ENCODE measurements at places on chromosomes 4 and X. TPM values are rescaled to one million over a fixed set of nuclear protein-coding genes. Genes with fewer than 3 reads are reported as not detected.

GRCh38 chr4:37680089-37680488, 6.1 kb downstream of the RELL1 start:
- DNase-seq = no peak

DNA sequence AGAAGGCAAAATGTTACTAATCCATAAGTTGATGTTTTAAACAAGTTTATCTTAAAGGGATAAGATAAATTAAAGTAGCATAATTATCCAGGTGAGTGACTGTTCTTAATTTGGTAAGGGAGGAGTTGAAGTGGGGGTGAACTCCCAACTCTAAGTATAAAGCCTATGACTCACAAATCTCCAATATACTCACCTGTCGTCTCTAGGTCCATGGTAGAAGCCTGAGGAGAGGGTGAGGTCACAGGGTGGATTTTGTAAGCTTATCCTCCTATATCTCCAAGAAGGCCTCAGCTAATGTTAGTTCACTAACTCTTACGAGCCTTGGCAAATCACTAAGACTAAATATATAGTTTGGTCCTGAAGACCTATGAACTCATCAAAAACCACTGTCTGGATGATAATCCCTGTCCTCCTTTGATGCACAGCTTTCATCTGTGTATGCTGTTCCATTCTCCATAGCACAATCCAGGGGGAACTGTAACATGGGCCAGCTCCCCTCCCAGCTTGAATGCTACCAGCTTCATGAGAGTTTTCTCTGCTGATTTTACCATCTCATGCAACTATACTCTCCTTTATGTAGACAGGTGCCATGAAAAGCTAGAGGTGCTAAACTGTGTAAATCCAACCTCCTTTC, 158.7 kb downstream of the BTC start:
- DNase-seq = no peak

- DNase-seq = no peak
Measured at GRCh38 chr4:172404676-172405075, 591.5 kb downstream of the GALNTL6 start.

GRCh38 chrX:110419512-110419911, 60.9 kb downstream of the RTL9 start:
- DNase-seq = no peak

- DNase-seq = peak; percentile 52
Measured at GRCh38 chrX:107450823-107451509, 1.5 kb downstream of the FRMPD3 start.

- no peak for DNase-seq
Measured at GRCh38 chrX:99353412-99353811, 1056.7 kb downstream of the PCDH19 start.

DNA sequence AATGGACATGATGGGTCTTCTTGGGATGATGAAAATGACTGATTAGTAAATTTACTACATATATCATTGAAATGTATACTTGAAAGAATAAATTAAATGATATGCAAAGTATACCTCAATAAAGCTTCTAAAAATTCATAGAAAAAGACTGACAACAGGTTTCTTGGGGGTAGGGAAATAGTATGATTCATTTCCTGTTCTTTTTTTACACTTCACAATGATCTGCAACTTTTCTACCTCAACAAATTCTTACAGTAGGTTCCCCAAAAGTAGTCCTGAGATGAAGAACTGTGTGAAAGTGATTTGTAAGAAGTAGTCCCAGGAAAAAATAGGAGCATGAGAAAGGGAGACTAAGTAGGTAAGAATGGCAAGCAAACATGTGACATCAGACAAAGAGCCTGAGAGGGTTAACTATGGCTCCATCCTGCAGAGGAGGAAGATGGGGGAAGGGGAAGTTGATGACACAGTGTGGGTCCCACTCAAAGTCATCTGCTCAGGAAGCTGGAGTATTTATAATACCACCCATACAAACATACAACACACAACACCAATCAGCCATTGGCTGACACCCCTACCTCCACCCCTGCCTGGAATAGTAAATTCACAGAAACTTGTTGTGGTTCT, 73.9 kb downstream of the ARHGAP6 start:
- no peak for DNase-seq

- no peak for DNase-seq
Measured at GRCh38 chr4:7800410-7800809, 139.3 kb downstream of the AFAP1 start.

DNA sequence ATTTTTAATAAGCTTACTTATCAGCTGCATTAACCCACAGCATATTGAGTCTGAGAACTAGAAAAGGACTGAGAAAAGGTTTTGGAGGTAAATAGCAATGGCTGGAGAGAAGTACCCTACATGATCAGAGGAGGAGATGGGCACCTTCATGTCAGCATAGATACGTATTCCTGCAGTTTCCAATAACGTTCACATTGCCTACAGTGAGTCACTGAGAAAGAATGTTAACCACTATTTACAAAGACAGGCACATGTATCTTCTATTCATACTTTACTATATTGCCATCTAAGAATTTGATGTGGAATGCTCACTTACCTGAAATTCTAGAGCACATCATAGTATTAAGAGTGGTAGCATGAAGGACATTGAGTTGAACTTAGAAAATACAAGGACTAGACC, 92.5 kb downstream of the TLL1 start:
- no peak for DNase-seq

GRCh38 chr4:114087596-114088230, 108.3 kb upstream of the ARSJ start:
- no peak for DNase-seq

DNA sequence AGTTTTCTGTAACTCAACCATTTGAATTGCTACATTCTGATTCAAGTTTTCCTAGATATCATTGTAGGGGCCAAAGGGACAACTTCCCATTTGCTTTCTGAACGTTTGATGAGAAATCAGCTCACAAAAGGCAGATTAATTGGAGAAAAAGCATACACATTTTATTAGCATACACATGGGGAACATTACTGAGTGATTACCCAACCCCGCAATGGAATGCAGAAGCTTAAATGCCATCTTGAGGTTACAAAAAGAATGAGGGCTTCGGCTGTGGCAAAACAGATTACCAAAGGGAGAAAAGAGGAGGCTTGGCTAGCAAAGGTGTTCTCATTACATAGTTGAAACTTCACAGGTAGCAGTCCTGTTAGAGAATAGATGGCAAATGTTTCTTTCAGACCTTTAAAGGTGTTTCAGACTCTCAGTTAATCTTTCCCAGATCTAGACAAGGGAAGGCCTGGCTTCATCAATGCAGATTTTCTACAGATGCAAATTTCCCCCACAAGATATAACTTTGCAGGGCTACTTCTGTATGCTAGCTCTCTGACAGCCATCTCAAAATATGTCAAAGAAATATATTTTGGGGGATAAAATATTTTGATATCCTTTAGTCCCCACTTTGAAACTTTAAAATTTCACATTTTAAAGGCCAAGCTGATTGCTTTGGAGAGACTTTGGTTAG, 26.5 kb upstream of the HERC6 start:
- no peak for DNase-seq

GRCh38 chrX:109393859-109394258, 88.0 kb downstream of the GUCY2F start:
- DNase-seq = no peak

DNA sequence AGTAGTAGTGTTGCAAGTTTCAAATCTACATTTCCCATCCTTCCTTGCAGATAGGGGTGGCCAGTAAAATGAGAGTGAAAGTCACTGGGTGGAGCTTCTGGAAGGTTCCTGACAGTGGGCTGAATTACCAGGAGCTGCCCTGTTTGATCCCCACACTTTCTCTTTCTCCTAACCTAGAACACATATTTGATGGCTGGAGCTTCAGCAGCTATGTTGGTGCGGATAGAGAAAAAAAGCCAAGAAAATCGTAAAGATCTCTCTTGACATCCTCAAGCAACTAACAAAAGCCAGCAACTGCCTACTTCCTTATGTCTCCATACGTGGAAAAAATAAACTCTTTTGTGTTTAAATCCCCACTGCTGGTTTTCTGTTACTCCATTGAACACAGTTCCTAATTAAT, 32.2 kb downstream of the ZNF275 start:
- no peak for DNase-seq

DNA sequence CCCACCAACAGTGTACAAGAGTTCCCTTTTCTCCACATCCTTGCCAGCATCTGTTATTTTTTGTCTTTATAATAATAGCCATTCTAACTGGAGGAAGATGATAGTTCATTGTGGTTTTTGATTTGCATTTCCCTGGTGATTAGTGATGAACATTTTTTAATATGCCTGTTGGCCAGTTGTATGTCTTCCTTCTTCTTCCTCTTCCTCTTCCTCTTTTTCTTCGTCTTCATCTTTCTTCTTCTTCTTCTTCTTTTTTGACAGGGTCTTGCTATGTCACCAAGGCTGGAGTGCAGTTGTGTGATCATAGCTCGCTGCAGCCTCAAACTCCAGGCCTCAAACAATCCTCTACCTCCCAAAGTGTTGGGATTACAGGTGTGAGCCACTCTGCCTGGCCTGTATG, 87.4 kb downstream of the CCDC160 start:
- DNase-seq = no peak

DNA sequence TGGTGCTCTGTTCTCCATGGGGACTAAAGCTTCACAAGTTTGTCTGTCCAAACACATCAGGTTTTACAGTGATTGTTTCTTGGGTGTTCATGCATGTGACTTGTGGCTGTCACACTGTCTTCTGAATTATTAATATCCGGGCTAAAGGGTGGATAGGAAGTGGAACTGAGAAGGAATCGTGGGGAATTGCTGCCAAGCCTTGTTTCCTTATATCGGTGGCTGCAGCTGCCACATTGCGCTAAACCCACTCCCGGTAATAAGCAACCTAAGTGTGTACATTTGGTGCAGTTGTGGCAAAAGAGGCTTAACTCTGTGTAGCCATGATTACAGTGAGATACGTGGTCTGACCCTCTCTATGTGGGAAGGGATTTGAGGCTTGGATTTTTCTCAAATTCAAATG, 30.7 kb downstream of the SEPTIN11 start:
- no peak for DNase-seq

DNA sequence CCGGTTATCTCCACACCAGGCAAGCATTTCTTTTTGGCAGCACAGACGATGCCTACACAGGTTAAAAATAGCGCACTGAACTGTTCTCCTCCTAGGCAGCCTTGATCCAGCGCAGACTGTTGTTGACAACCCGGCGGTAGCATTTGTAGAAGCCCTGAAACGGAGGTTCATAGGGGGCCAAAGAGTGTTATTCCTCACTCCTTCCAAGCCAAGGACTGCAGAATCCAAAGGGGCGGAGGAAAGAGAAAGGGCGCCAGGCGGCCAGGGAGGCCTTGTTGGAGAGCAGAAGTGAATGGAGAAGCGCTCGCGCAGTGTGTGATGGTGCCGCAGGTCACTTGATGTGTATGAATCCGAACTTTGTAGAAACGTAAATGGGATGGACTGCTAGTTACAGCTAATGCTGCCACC, 82.7 kb downstream of the TENM3 start:
- no peak for DNase-seq

GRCh38 chr4:169677150-169677748, 56.9 kb downstream of the CLCN3 start:
- DNase-seq = no peak

DNA sequence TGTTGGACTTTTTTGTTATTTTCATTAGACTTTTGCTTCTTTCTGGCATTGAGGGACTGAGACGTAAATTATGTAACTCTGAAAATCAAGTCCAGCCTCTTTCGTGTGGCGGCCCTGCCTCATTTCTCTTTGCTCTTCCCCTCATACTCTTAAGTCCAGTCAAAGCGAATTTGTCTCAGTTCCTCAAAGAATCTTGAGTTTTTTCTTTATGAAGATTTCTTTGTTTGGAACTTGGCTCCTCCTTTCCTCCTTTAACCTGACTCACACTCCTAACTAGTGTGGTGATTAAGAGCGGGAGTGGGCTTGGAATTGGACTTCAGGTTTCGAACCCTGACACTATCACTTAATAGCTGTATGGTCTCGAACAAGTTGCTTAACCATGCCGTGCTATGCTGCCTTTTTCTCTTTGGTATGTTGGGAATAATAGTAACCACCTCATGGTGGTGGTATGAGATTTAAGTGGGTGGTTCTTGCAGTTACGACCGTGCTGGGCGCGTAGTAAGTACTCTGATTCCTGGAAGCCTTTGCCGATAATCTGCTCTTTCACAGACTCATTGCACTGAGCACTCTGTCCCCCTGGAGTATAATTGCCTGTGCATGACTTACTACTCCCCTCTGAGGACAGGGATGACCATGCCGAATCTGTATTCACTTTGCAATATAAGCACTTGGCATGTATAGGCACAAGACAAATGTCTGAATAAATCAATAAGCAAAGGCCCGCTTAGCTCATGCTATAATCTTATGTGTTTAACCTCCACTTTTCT, 19.1 kb downstream of the FNIP2 start:
- no peak for DNase-seq

DNA sequence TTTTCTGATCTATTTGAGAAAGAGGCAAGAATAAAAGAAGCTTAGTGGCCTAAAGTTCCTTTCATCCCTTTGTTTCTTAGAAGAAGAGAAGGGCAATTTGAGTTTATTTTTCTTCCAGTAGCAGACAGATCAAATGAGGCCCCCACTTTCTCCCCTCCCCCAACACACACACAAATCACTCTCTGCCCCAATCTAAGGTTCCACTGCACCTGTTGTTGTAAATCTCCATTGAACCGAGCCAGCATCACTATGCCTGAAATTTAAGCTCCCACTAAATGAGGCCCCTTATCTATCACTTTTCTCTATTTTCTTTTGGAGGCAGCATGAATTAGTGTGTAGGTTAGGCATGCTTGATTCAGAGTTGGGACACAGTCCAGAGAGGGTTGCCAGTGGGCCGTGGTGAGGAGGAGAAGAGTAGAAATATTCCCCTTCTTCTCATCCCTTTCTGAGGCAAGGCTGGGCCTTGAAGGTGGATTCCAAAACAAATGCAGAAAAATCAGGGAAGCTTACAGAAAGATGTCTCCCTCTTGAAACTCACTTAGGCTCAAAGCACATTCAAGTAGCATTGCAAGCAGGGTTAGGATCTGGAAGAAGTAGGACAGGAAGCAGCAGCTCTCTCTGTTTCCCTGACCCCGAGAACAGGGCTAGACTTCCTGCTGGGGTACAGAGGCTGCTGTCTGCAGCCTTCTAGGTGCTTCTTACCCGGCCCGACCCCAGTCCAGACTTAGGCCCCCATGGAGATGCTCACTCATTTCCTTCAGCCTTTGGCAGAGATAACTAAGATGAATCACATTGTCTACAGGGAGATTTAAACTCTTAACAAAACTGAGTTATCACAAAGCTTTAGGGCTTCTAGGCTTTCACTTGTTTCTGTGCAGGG, 70.7 kb downstream of the RASL11B start:
- peak; percentile 75 for DNase-seq

- DNase-seq = no peak
Measured at GRCh38 chrX:130081421-130082045, 28.8 kb downstream of the ELF4 start.

GRCh38 chr4:118798658-118799057, 37.3 kb downstream of the SEC24D start:
- DNase-seq = no peak

IBSP gene
- polyA plus RNA-seq = not detected

PPP4R3C gene
- not detected for polyA plus RNA-seq

ZNF157 gene
- 0.17 TPM for polyA plus RNA-seq

ANOS1 gene
- 0.69 TPM for polyA plus RNA-seq

PLP1 gene
- 1.1 TPM for polyA plus RNA-seq

GAGE10 gene
- polyA plus RNA-seq = not detected

CDKL2 gene
- 3.2 TPM for polyA plus RNA-seq

NEUROG2 gene
- not detected for polyA plus RNA-seq

CENPU gene
- polyA plus RNA-seq = 2.2 TPM

VMA21 gene
- polyA plus RNA-seq = 16.9 TPM
